ENCODE measurements at places on chromosomes 13 and 19. TPM values are rescaled to one million over a fixed set of nuclear protein-coding genes. Genes with fewer than 3 reads are reported as not detected.

SPACA4 gene
- total RNA-seq, result not detected

BST2 gene
- 38.4 TPM for total RNA-seq

COG6 gene
- total RNA-seq, result 42.4 TPM

OR7D2 gene
- total RNA-seq, result 0.55 TPM

ADGRL1 gene
- 15.6 TPM for total RNA-seq

PGLYRP2 gene
- total RNA-seq, result not detected

SHISA7 gene
- total RNA-seq, result not detected

BAX gene
- 36.4 TPM for total RNA-seq

WDR87 gene
- 0.14 TPM for total RNA-seq

ZNF208 gene
- 22.9 TPM for total RNA-seq

IGFL3 gene
- not detected for total RNA-seq

ZNF547 gene
- 3.0 TPM for total RNA-seq

OCEL1 gene
- total RNA-seq, result 8.7 TPM

NLRP5 gene
- not detected for total RNA-seq

TEX29 gene
- not detected for total RNA-seq

FBXO17 gene
- 5.8 TPM for total RNA-seq

FBXO27 gene
- not detected for total RNA-seq

C13orf42 gene
- not detected for total RNA-seq

KASH5 gene
- not detected for total RNA-seq

ZNF85 gene
- total RNA-seq, result 7.2 TPM

SIAH3 gene
- not detected for total RNA-seq

ZNF534 gene
- total RNA-seq, result not detected

PPP1R13L gene
- 36.4 TPM for total RNA-seq

ZNF491 gene
- total RNA-seq, result not detected

NLRP12 gene
- not detected for total RNA-seq

GTF2F1 gene
- total RNA-seq, result 9.8 TPM

CASP14 gene
- total RNA-seq, result not detected

CELF5 gene
- not detected for total RNA-seq

C2CD4C gene
- not detected for total RNA-seq

SBK3 gene
- total RNA-seq, result not detected

ZNF90 gene
- total RNA-seq, result 67.1 TPM

CRX gene
- total RNA-seq, result not detected

ZNF415 gene
- 15.2 TPM for total RNA-seq

OR10H1 gene
- total RNA-seq, result not detected

TIMM29 gene
- 35.8 TPM for total RNA-seq

C1QTNF9B gene
- not detected for total RNA-seq

ZNF112 gene
- 20.1 TPM for total RNA-seq

SNRPA gene
- 46.0 TPM for total RNA-seq

MISP gene
- total RNA-seq, result 5.3 TPM

PRR22 gene
- 3.0 TPM for total RNA-seq

ARID3A gene
- not detected for total RNA-seq

C19orf33 gene
- 285 TPM for total RNA-seq

CNOT3 gene
- total RNA-seq, result 36.2 TPM

IGFL1 gene
- not detected for total RNA-seq

SLC25A41 gene
- total RNA-seq, result not detected

TMPRSS9 gene
- not detected for total RNA-seq

OR7A5 gene
- not detected for total RNA-seq

SPTBN4 gene
- 18.1 TPM for total RNA-seq

SOX21 gene
- total RNA-seq, result 16.8 TPM

Measured in stomach (tissue), 19 donors.